ENCODE measurements at places on chromosomes 5 and 9.
A peak's percentile ranks its signal among the peaks of the same experiment; 100 is the strongest.

GRCh38 chr9:135693265-135693664 lies 6.0 kb downstream of the SOHLH1 start:
- no peak for DNase-seq

- no peak for DNase-seq
Observed at GRCh38 chr9:92534674-92535073, 1.1 kb downstream of the ECM2 start.

DNA sequence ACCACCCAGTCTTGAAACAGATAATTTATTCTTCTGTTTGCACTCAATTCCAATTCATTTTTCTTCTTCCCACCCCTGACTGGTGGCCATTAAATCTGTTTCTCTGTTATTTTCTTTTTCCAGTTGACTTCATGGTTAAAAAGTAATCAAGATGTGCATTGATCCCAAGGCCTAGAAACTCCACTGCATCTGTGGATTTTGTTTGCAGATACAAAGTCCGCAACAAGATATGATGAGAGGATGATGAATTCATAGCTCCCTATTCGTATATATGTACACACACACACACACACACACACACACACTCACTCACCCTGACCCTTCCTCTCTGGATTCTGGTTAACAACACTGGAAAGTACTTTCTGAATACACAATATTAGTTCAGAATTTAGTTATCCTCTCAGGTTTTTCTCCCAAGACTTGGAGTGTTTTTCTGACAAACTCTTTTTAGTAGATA lies 52.4 kb downstream of the CD180 start:
- DNase-seq = no peak

GRCh38 chr5:2511126-2511525 lies 240.4 kb downstream of the IRX2 start:
- DNase-seq = no peak

DNA sequence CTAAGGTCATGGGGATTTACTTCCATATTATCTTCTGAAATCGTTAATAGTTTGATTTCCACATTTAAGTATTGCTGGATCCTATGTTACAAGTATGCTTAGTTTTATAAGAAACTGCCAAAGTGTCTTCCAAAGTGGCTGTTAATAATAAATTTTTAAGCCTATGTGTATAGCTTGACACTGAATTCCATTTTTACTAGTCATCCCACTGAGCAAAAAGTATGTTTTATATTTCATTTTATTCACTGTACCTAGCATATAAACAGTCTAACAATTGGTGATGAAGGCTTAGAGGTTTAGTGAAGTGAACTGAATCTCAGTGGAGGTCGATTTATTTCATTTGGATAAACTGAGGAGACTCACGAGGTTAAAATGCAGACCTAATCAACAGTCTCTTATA lies 174.6 kb downstream of the ADAMTS6 start:
- no peak for DNase-seq

GRCh38 chr9:81776390-81776789 lies 87.0 kb upstream of the TLE1 start:
- no peak for DNase-seq

DNA sequence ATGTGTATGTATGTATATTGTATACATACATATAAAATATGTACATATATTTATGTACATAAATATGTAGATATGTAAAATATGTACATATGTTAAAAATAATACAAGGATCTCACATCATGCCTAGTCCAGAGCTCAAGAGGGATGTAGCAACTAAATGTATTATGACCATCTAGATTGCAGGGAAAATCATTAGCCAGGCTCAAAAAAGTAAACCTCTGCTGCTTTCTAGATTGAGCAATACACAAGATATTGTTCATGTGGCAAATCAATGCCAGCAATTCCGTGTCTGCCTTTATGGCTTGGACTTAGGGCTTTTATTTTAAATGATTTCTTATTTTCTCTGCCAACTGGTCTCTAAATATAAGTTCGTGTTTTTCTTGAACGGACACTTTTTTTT lies 65.2 kb downstream of the RAI14 start:
- no peak for DNase-seq

GRCh38 chr5:109994135-109994534 lies 304.4 kb downstream of the MAN2A1 start:
- DNase-seq = no peak

DNA sequence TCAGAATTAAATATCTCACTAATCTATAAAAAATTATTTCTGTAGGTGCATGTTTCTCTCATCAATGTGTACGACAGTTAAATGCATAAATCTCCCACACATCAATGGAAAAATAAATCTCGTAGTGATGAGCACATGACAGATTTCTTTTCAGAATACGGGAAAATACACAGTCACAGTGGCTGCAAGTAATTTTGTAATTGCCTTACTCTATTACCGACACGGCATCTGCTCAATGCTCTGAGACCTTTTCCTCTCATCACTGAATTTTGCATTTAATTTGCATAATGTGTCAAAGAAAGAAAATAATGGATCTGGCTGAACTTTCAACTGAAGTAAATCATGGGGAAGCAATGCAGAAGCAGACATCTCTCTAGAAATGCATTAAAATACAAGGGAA lies 37.2 kb downstream of the PDE4D start:
- no peak for DNase-seq

GRCh38 chr5:45094876-45095440 lies 286.2 kb downstream of the MRPS30 start:
- DNase-seq = no peak

DNA sequence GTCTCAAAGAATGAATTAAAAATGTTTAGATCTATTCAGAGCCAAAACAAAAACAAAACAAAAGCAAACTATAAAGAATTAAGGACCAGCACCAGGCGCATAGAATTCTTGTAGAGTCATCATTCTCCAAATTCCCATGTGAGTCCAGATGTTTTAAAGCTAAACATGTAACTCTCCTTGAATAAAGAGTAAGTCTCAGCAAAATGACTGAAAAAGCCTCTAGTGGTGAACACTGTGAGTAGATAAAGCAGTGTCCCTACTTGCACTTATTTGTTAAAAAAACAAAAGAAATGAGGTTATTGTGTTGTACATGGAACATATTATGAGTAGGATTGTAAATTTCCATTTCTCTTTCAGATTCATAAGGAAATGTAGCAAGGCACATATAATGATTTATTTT lies 44.0 kb downstream of the NNT start:
- no peak for DNase-seq

- no peak for DNase-seq
Observed at GRCh38 chr5:107431998-107432397, 238.7 kb downstream of the EFNA5 start.

- no peak for DNase-seq
Observed at GRCh38 chr9:87615547-87616148, 110.3 kb upstream of the CTSL start.

GRCh38 chr5:176875783-176876505 lies 23.2 kb downstream of the HK3 start:
- DNase-seq = no peak

DNA sequence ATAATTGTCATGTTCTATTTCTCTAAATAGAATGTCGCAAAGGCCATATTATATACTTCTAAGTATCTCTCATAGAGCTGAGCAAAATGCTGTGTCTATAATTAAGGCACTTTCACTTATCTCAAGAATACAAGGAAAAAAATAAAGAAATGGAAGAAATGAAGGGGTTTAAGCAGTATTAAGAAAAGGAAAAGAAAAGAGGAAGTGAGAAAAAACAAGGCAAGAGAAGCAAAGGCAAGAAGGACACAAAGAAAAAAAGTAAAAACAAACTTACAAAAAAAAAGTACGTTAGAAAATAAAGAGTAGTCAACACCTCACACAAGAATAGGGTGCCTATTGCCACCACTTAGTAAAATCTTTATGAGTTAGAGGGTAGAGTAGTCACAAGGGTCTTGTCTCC lies 506.2 kb downstream of the GABRG2 start:
- no peak for DNase-seq

- no peak for DNase-seq
Observed at GRCh38 chr9:107624234-107624948, 134.8 kb upstream of the KLF4 start.

GRCh38 chr5:154107756-154108155 lies 69.0 kb downstream of the MFAP3 start:
- no peak for DNase-seq

DNA sequence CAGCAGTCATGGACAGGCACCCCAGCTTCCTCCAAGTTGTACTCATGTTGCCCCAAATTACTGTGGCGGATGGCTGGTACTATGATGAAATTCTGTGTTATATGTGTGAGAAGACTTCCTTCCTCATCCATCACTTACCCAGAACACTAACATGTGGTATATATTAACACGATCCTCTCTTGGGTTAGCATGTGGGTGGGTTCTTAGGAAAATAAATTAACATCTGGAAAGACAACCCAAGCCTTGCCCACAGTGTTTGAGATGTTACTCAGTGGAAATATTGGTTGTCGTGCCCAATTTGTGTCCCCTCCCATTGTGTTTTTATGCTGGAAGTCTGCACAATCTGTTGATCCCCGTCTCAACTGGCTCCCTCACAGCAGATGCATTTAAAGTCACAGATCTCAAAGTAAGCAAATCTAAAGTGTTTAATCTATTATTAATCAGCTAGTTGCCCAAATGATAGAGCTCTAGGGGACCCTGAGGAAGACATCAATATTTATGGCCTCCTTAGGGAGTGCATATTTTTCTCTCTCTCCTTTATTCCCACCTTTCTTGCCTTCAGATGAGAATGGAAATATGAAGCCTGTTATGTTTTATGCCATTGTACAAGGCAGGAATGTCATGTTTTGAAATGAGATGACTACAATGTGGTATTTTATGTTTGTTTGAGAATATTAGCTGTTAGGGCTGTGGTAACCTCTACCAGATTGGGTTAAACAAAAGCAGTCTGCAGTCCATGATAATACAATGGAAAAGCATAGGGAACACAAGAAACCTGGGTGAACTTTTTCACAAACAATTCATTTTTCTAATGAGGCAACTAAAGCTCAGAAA lies 93.9 kb downstream of the GRIA1 start:
- no peak for DNase-seq

- no peak for DNase-seq
Observed at GRCh38 chr5:180067986-180068385, 3.6 kb downstream of the RNF130 start.

DNA sequence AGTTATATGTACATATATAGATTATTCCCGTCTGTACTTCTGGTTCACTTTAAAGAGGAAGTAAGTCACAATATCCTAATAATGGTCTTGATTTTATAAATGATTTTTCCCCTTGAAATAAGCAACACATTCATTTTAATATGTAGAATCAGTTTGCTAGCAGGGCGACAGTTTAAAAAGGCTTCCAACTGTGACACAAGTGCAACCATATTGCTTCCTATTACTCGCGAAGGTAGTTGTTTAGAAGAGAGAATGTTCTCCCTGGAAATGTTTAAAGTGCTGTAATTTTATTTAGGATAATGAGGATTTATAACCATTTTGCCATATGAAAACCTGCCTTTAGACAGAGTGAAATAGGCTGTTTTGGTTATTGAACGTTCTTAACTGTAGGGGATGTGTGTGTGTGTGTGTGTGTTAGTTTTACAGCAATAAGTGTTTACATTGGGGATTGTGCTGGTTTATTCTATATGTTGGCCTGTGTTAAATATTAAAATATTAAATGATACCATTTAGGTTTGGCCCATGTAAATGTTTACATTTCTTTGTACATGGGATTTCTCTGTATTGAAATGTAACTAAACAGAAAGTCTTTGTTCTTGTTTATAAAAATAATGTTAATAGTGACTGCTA lies 138.3 kb downstream of the PBX3 start:
- no peak for DNase-seq

GRCh38 chr9:21039302-21039701 lies 7.9 kb upstream of the HACD4 start:
- DNase-seq = no peak

- DNase-seq = peak; percentile 50
Observed at GRCh38 chr9:806285-807156, 35.0 kb upstream of the DMRT1 start.

GRCh38 chr5:146574713-146575112 lies 58.7 kb upstream of the GPR151 start:
- no peak for DNase-seq

GRCh38 chr5:4233671-4234070 lies 638.0 kb downstream of the IRX1 start:
- DNase-seq = no peak
